ENCODE measurements at places on chromosomes 7 and 10.

GRCh38 chr10:73167458-73167782 is 388 bp downstream of the ECD start:
- no peak for DNase-seq

DNA sequence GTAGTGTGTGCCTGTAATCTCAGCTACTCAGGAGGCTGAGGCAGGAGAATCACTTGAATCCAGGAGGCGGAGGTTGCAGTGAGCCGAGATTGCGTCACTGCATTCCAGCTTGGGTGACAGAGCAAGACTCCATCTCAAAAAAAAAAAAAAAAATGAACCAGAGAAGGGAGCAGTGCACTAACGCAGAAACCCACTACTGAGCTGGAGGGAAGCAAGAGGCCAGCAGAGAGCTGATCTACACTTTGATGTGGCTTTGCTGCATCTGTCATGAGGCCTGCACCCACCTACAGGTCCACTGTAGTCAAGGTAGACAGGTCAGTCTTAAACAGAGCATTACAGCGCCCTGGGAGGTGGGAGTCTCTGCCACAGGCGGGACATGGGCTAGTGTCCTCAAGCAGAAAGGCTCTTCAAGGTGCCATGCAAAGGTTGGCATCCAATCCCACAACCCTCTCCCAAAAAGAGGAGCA is 30.0 kb downstream of the MAT1A start:
- peak; percentile 12 for DNase-seq

DNA sequence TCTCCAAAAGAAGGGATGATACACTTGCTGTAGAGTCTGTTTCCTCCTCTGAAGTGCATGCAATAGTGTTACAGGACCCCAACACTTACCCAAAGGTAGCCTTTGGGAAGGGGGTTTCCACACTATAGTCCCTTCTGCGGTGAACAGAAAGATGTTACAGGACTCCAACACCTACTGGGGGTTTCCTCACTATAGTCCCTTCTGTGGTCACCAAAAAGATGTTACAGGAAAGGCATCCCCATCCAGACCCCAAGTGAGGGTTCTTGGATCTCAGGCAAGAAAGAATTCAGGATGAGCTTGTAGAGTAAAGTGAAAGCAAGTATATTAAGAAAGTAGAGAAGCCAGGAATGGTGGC is 69.2 kb upstream of the PIK3CG start:
- DNase-seq, result no peak

- DNase-seq, result peak; percentile 40
Observed at GRCh38 chr7:85191383-85191782, 4.5 kb upstream of the SEMA3D start.

- peak; percentile 87 for DNase-seq
Observed at GRCh38 chr10:17214526-17214925, 13.1 kb upstream of the TRDMT1 start.

GRCh38 chr10:73407495-73407894 is 6.4 kb downstream of the ANXA7 start:
- DNase-seq, result no peak

- DNase-seq, result peak; percentile 85
Observed at GRCh38 chr10:3763852-3764625, 21.0 kb downstream of the KLF6 start.

DNA sequence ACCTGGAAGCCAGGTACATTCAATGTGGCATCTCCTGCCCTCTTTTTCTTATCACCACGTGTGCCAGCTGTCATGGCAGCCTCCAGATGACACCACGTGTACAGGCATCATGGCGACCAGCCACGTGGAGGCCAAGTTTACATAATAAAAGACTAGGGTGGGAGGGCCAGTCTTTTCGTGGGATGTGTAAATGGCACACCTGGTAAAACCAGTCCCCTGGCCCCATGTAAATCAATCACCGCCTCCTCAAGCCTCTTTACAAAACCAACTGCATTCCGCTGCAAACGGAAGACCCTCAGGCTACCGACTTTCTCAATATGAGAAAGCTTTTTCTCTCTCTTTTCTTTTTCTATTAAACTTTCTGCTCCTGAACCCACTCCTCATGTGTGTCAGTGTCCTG is 65.1 kb upstream of the PHF14 start:
- no peak for DNase-seq

GRCh38 chr7:136687693-136688322 is 180.6 kb upstream of the CHRM2 start:
- peak; percentile 3 for DNase-seq

Data from AG10803 (cell line).